Activated CD8-positive, alpha-beta memory T cell treated with anti-CD3 and anti-CD28 coated beads, Interleukin-2, amount 10 ng/mL, durations not matched to agents 7 days and 5 days (primary cell): ENCODE measurements at places on chromosomes 4 and X.

DNA sequence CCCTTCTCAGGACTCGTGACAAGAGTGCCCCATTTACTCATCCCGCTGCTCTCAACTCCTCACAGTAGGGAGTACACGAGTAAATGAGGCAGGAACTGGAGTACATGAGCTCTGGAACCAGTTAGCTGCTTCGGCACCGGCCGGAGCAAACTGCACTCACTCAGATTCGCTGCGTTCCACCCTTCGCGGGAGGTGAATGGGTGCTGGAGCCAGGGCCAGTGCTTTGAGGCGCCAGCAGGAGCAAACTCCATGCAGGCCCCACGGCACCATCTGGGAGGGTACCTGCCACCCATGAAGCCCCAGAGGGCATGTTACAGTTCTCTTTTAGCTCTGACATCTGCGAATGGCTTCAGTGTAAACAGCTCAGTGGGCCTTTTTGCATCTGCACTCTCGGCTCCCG is 315.5 kb upstream of the GK2 start:
- DNase-seq: no peak

GRCh38 chr4:174265916-174266315 is 17.6 kb downstream of the FBXO8 start:
- DNase-seq: no peak

- no peak for DNase-seq
These were observed 62.4 kb upstream of the RAI2 start for GRCh38 chrX:17923546-17923945.

DNA sequence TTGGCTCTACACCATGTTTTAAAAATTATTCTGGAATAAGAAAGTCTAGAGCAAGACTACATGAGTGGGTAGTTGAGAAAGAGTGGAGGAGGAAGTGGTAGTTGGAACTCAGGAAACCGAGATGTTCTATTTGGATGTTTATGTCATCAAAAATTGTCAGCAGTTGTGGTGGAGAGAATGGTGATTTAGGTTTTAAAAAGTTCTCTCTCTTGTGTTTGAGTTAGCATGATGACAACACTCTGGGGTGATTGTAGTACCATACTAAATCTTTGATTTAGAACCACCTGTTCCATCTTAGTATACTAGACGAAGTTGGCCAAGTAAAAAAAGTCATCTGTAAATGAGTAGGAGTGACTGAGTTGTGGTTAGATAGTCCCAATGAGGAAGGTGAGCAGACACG is 40.7 kb downstream of the KLHL2 start:
- no peak for DNase-seq

GRCh38 chr4:142351958-142352357 is 494.1 kb downstream of the INPP4B start:
- DNase-seq: no peak

DNA sequence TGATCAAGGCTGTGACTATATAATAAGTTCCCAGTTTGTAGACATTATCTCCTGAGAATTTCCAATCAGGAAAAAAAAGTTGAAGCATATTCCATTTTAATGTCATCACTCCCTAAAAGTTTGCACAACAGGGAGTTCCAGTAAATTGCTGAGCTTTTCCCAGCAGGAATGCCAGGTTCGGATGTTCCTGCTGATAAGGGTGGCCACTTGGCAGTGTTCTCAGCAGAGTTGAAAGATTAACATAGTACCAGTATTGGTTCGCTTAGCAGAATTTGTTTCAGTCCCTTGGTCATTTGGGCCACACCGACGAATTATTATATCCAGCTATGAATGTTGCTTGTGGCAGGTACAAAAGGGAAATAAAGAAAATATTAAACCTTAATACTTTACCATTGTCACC is 5.2 kb upstream of the CXCL2 start:
- no peak for DNase-seq

- no peak for DNase-seq
These were observed at the start of gene NDST4 for GRCh38 chr4:115113506-115114106. Gene NDST4, minus strand, starts transcription at chr4:115113620. Its CDS starts 36,584 bp downstream, at chr4:115077036.

DNA sequence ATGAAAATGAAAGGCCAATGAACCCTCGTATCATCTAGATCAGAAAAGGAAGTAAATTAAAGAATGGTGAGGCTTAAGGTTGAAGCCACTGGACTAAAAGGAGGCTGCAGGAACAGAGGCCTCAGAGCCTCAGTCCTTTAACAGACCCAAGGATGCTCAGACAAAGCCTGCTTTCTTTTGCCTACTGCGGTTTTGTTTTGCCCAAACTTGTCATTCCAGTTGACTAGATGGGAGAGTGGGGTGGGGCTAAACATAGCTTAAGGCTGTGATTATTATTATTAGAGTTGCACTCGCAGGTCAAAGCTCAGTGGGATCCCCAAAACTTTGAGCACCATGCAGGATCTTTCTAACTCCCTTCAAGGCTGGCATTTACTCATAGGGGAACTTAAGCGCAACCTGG is 163.9 kb downstream of the RBM46 start:
- DNase-seq: no peak

DNA sequence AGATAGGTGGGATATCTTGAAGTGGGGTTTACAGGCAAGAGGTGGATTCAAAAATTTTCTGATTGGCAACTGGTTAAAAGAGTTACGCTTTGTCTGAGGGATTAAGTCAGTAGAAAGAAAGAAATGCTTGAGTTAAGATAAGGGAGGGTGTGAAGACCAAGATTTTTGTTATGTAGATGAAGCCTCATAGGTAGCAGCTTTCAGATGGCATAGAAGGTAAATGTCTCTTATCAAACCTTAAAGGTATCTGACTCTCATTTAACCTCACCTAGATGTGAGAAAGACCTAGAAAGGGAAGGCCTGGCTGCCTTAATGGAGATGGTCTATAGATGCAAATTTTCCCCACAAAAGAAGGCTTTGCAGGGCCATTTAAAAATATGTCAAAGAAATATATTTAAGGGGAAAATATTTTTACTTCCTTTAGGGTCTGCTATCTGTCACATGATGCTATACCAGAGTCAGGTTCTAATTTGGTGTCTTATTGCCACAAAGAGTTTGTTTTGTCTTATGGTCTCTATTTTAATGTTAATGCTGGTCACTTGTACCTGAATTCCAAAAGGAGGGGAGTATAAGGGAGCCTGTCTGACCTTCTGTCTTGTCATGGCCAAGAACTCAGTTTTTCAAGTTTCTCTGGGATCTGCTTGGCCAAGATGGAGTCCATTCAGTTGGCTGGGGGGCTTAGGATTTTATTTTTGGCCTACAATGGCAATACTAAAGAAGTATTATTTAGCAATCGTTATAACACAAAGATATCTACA is 699.1 kb upstream of the AMOT start:
- DNase-seq: no peak

DNA sequence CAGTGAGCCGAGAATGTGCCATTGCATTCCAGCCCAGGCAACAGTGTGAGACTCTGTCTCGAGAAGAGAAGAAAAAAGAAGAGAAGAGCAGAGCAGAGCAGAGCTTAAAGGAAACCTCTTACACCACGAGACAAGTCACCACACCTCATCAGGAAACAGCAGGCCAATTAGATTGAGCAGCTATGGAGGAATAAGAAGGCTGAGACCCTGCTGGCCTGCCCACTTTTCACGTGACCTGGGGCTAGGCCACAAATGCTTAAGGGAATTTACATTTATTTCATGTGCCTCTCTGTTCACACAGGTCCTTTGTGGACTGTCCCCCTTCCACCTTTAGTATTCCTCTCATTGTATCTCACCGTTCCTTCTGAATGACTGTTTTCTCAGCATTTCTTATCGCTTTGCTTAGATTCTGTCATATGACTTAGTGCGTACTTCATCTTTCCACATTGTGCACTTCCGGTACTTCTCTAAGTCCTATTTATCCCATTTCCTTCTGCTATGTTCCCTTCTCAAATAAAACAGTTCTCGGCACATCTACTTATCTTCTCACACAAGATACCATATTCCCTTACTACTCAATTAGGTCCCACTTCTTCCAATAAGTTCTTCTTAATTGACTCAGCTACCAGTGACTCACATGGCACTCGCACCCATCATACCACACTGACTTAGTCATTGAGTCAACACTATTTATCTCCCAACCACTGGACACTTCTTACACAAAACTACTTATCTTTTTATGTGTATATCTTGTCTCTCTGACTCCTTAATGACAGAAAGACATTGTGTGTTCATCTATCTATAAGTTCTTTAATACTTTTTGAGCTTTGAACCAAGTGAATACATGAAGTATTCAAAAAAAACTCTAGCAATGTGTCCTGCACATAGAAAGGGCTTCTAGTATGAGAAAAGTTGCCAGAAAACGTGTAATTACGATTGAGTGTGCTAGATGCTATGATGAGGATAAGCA is 11.0 kb downstream of the CUL4B start:
- DNase-seq: no peak

DNA sequence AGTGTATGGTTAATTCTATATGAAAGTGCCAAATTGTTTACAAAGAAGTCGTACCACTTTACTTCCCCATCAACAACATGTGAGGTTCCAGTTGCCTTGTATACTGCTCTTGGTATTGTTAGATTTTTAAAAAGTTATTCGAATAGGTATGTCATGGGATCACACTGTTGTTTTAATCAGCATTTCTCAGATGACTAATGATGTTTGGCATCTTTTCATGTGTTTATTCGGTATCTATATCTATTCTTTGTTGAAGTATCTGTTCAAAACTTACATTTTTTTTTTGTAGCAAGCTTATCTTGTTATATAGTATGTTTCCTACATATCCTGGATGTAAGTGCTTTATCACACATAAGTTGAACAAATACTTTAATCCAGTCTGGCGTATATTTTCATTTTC is 99.4 kb upstream of the MAB21L2 start:
- DNase-seq: no peak

- DNase-seq: peak; percentile 53
These were observed 22.9 kb upstream of the PUDP start for GRCh38 chrX:7170898-7171297.

DNA sequence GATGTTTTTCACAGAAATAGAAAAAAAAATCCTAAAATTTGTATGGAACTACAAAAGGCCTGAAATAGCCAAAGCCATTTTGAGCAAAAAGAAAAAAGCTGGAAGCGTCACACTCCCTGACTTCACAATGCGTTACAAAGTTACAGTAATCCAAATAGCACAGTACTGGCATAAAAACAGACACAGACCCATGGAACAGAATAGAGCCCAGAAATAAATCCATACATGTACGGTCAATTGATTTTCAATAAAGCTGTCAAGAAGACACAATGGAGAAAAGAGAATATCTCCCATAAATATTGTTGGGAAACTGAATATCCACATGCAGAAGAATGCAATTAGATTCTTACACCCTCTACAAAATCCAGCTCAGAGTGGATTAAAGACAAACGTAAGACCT is 208.2 kb downstream of the AFAP1 start:
- no peak for DNase-seq

DNA sequence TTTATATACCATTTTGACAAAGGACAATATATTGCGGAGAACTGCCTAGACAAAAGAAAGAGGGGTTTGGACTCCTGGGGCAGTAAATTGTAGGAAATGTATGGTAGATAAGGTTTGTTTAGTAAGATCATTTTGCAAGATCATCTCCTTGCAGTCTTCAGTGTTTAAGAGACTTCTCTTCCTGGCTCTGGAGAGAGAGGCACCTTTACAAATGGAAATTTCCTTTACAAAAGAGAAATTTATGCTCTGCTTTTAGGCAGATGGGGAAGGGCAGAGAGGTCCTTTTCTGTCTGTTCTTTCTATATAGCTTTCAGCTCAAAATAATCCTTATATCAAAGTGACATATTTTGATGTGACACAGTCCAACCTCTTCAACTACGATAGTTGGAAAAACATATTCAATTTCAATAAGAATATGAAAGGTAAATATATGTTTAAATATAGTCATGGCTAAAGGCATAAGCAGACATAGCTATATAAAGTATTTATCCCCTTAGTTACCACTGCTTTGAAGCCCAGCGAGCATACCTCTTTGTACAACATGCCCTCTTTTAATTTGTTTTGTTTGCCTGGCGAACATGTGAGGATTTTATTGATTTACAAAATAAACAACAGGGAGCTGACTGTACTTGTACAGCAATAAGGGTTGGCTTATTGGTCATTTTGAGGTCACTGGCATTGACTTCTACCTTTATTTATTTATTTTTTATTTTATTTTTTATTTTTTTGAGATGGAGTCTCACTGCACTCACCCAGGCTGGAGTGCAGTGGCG is 65.2 kb downstream of the TRIM2 start:
- no peak for DNase-seq

GRCh38 chrX:115493015-115493414 is 68.0 kb upstream of the PLS3 start:
- DNase-seq: no peak

GRCh38 chr4:42816880-42817400 is 75.6 kb upstream of the GRXCR1 start:
- DNase-seq: no peak

- no peak for DNase-seq
These were observed 19.0 kb upstream of the MAGEB2 start for GRCh38 chrX:30196322-30196721.

DNA sequence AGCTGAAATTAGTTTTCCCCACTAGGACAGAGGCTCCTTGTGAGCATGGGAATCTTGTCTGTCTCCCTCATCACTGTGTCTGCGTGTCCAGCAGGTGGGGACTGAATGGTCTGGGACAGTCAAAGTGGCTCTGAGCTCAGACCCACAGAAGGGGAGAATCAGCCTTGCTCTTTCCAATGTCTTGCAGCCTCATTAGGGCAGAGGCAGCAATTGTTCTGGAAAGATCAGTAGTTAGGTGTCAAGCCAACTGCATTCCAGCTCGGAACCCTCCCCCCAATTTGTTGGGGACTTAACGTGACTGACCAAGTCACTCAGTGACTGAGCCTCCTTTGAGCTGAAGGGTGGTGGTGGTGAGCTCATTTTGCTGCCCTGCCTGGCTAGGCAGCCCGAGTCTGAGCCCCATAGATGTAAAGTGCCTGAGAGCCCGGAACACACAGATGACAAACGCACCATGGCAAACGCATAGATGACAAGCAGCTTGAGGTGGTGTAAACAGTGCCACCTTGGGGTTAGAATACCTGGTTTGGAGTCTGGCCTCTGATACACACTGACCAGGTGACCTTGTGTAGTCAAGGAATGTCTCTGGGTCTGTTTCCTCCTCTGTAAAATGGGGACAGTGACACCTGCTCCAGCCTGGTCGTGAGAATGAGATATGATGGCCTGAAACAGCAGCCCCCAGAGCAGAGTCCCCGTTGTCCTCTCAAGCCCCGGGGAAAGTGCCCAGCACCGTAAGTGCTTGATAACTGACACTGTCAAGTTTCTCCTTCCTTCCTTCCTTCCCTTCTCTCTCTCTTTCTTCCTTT is 2.7 kb upstream of the SORCS2 start:
- DNase-seq: no peak

GRCh38 chr4:138831948-138832347 is 183.6 kb upstream of the NOCT start:
- no peak for DNase-seq

- peak; percentile 67 for DNase-seq
These were observed 4.6 kb upstream of the SOWAHD start for GRCh38 chrX:119753639-119754257.
